MG63 (cell line): ENCODE measurements at places on chromosomes 4 and X. TPM values are rescaled to one million over a fixed set of nuclear protein-coding genes. Genes with fewer than 3 reads are reported as not detected.

DNA sequence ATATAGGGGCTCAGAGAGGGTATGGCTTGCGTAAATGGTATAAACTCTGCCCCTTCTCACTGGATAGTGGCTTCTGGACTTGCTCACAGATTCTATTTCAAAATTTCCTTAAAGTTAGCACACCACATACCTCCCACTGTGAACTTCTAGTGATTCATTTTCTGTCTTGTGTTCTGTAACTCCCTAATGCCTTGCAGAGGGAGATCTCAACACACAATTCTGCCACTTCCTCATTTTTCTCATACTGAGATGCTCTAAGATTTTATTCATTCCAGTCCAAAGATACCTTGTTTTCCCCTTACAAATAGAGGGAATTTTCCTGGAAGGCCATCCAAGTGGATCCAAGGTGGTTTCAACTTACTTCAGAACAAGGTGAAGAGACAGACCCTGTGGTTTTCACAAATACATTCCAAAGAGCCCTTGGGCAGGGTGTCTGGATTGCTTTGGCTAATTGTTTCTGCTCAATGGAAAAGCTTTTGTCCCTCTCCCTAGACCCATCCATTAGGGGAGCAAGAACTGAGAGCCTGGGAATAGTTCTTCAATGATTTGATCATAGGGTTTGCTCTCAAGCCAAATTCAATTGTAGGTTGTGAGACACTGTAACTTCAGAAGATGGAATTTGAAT lies 52.1 kb upstream of the CAPN6 start:
- DNase-seq = no peak

DNA sequence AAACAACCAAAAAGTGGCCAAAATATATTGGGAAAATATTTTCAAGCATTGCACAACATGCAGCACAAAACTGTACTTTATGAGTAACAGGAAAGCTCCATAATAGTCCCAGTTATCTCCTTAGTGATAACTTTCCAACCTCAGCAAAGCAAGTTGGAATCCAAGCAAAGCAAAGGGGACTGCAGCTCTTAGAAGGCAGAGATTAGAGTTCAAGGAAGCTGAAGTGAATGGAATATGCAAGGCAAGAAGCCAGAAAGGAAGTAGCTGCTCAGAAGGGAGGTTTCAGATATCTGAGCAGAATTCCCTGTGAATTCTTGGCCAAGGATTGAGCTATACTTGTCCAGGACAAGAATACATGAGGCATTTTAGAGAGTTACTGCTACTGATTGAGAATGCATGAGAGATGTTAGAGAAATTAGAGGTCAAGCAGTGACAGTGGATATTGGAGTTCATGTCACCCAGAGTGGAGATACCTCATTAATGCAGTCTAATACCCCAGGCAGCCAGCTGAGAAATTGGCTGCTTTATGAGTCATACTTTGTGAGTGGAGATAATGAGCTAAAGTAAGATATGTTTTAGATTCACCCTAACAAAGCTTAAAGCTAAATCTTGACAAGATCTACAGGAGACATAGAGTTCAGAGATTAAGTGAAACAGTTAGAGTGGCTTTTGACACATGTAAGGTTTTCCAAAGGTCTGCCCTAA lies 102.8 kb downstream of the INPP4B start:
- DNase-seq = no peak

Gene SCD5
- 2.9 and 4.2 TPM in 2 replicates for total RNA-seq

Gene CXCL8
- 4.5 and 12.3 TPM in 2 replicates for total RNA-seq
